ENCODE measurements at places on chromosomes 3 and 15.

DNA sequence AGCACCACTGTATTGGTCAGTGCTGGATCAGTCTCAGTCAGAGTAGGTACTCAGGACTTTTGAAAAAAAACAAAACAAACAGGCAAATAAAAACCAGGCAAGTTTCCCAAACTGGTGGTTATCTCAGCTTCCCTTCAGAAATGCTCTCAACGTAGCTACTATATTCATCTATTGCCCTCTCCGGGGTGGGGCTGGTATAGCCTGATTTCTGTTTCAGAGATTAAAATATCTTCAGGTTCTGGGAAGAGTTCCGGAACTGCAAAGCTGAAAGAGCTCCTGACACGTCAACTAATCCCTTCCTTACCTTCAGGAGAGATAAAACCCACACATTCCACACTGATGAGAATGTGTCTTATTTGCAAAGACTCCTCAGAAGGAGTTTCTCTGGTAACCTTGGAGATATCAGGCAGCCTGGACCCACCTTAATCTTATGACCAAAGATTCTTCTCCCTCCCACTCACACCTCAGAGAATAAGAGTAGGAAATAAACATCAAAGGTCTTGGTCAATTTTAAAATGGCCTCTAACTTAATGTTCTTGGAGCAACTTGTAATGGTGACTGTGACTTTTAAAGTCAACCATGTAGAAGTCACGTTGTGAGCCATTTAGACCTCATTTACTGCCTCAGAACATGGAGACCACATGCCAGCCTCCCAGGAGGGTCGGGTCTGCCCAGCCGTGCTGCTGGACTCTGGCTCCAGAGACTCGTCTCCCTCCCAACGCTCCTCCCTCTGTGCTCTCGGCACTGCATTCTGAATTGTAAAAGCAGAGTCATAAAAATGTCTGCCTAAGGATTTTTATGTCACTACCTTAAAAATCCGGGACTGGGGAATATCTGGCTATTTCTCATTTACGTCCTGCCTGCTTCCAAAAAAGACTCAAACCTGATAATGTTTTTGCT lies 53.8 kb downstream of the CDCP1 start:
- no peak for DNase-seq

GRCh38 chr3:194925614-194926013 lies 239.9 kb downstream of the FAM43A start:
- no peak for DNase-seq

DNA sequence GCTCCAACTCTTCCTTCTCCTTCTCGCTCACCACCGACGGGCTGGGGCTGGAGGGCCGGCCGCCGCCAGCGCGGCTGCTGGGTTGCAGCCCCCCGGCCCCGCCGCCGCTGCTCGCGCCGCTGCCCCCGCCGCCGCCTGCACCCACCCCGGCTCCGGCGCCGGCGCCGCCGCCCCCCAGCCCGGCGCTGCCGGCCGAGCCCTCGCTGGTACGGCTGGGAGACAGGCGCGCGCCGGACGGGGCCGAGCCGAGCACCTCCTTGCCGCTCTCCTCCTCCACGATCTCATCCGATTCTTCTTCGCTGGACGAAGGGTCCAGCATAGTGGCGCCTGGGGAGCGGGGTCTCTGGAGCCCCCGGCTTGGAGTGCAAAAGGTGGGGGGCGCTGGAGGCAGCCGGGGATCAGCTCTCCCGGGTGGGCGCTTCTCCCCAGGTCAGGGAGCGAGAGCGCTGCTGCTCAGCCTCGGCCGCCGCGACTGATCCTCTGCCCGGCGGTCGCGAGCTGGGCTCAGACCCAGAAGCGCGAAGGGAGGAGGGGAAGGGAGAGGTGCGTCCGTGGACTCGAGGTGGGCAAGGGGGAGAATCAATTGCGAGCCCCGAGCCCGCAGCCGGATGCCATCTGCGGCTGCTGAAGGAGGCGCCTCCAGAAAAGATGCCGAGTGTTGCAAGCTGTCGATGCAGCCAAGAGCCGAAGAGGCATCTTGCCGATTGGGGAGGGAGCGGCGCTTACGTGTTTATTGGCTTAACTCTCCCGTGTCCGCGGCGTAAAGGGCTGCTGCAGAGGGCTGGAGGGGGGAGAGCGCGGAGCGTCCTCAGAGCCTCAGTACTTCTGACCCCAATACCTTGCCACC lies at the start of gene CADPS:
Gene CADPS (minus strand): TSS at position 706 of the 847 bp plus-strand sequence. CDS start 387 bp downstream, at position 319.
- DNase-seq: peak; percentile 96

- DNase-seq: no peak
Measured at GRCh38 chr3:53211706-53212702, 43.8 kb downstream of the TKT start.

DNA sequence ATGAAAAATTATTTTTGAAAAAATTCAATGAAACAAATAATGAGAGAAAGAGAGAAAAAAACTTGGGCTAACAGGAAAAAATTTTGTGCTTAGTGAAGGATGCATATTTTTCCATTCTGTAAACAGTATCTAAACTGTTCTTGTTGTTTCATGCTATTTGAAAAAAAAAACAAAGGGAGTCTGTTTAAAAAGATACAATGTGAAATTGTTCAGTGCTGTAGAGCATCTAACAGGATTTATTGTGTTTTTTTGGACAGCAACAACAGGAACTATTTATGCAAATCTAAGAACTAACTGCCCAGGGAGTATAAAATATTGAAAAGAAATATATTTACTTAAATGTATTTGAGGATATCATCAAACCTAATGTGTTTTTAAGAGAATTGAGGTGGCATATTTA lies 55.1 kb downstream of the PEX5L start:
- no peak for DNase-seq

DNA sequence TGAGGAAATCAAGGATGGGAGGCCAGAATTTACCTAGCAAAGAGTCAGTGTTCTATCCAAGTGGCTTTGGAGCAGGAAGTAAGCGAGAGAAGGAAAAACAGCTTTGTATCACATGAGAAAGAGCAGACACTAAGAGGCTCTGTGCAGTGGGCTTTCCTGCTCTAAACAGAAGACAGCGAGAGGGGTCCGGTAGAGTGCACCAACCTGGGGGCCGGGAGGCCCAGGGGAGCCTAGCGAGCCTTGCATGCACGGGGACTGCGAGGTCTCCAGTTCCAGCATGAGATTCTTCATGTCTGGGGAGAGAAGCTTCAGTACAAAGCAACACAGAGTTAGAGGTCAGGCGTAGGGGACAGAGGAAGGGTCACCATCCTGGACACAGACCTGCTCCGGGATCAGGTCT lies 33.5 kb downstream of the COLQ start:
- DNase-seq: no peak

GRCh38 chr15:83030021-83030420 lies 18.6 kb upstream of the C15orf40 start:
- DNase-seq: no peak

Measured in NCI-H82 (cell line).